ENCODE measurements at places on chromosomes 5 and 9.

- DNase-seq = no peak
Observed at GRCh38 chr9:107404161-107404560, 85.4 kb downstream of the KLF4 start.

GRCh38 chr9:122364783-122365150 is 6.1 kb upstream of the PTGS1 start:
- no peak for DNase-seq

DNA sequence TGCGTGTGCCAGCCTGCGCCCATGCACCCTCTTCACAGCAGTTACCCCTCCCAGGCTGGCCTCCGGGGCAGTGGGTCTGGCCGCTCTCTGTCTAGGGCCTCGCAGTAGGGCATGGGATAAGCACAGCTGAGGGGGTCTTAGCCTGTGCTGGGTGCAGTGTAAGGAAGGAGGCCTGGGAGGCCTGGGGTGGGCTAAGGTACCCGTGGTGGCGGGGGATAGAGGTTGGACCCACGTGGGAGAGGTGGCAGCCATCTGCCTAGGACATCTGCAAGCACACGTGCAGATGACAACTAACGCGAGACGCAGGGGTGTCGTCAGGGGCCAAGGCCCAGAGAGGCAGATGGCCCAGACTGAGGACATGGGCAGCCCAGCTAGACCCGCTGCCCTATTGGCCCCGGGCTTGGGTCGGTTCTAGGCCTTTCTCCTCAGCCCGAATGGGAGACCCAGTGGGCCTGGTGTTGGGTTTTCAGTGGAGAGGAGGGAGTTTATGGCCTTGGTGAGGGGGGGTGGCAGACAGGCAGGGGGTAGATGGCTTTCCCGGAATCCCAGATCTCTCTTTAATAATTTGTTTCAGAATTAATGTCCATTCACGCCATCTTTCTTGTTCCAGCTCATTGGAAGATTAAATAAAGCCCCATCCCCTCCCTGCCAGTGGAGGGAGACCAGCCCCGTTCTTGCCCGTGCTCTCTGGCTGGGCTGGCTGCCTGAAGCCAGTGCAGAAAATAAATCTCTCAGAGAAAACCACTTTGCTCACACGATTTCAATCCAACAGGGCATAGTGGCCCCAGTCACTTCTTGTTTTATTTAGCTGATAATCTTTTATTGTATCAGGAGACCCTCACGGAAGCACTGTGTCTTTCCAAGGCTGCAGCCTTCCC is 154.2 kb downstream of the GAPVD1 start:
- no peak for DNase-seq

DNA sequence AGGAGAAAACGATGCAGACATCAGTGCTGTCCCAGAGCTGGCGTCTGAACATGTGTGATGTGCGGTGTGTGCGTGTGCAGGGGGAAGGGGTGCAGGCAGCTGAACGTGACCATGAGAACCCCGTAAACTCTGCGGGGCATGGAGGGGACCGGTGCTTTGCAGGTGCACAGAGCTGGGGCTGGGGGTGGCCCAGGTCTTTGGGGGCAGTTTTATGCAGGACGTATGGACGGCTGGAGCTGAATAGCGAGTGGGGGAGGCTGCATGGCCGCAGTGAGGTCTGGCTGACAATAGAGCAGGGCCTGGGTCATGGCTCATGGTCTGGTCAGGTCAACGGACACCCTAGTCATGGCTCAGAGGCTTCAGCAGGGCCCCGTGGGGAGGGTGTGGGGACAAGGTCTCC is 3.3 kb upstream of the EXOC3 start:
- no peak for DNase-seq

GRCh38 chr5:138724470-138725146 is 28.6 kb upstream of the CTNNA1 start:
- DNase-seq = no peak

DNA sequence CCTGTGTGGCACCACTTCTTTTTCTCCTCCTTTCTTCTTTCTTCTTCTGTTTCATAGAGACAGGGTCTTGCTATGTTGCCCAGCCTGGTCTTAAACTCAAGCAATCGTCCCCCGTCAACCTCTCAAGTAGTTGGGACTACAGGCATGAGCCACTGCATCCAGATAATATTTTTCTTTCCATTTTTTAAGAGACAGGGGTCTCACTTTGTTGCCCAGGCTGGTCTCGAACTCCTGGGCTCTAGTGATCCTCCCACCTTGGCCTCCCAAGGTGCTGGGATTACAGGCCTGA is 47.4 kb upstream of the IER5L start:
- no peak for DNase-seq

DNA sequence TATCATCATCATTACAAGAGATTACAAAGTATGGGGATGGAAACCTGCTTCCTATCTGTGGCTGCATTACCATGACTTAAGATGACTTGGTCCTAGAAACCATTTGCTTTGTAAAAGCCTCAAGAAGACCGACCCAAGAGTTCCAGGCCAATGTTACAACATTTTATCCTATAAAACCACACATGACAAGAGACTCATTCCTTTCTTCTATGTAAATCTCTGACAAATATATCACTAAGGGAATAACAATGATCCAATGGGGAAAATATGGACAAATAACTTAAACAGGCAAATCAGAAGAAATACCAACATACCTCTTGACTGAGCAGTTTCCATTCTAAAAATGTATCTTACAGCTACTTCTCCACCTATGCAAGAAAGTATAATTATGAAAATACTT is 44.3 kb upstream of the VPS13A start:
- DNase-seq = no peak

- no peak for DNase-seq
Observed at GRCh38 chr9:107484117-107484723, 5.3 kb downstream of the KLF4 start.

DNA sequence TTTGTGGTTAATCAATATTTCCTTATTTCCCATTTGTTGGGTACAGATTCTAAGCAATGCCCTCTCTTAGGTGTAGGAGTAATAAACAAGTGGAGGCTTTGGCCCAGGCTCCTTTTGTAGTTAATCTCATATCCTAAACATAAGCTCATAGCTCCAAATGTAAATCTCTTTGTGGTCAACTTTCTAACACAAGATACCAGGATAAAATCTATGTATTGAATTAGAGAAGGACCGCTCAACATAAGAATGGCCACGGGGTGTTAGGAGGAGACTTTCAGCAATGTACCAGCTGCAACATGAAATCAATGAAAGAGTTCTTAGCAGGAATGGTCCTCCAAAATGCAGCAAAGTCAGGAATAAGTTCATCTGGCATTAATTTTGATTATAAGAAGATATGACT is 334.5 kb upstream of the ITGA1 start:
- no peak for DNase-seq

GRCh38 chr9:70411930-70412831 is 2.3 kb downstream of the KLF9 start:
- DNase-seq = peak; percentile 80

DNA sequence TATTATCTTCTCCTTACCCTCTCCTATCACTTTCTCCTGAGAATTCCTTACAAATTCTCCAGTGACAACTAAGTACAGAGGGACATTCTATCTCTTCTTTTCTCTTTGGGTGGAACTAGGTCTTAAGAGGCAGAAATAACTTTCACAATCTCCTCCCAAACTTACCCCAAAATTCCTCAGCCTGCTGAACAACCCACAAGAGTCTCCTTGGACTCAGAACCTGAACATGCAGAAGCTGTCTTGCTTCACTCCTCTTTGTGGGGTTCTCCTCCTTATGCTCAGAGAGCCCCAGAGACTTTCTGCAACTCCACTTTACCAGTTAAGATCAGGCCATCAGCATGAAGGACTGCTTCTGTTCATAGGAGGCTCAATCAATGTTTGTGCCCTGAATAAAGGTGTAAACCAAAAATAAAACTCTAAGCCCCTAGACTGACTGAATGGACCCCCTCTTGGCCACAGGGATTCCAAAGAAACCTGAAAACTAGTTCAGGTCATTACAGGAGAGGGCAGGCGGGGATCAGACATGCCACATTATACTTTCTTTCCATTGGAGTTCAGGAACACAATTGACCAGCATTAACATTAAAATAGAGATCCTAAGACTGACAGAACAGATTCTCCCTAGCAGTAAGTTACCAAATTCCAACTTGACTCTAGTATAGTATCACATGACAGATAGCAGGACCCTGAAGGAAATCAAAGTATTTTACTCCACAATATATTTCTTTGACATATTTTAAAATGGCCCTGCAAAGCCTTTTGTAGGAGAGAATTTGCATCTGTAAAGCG is 179.7 kb upstream of the FBXL17 start:
- DNase-seq = no peak

- DNase-seq = no peak
Observed at GRCh38 chr5:33330426-33330825, 110.3 kb upstream of the TARS1 start.

GRCh38 chr9:109916316-109916715 is 136.3 kb downstream of the PALM2AKAP2 start:
- DNase-seq = no peak

DNA sequence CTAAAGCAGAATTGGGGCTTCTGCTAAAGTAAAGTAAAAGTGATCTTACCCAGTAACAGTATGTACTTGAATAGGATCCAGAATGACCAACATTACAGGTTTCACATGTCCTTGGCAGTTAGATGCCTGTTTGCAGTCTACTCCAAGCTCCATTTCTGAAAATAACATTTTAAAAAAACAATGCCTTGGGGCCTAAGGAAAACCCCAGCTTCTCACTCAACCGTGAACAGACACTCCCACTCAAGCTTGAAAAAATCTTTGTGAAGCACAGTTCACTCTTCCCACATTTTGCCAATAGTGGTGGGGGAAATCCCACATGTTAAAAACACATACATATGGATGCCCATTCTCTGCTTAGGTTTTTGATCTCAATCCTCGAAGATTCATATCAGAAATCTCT is 304.1 kb downstream of the ARRDC3 start:
- DNase-seq = peak; percentile 63

DNA sequence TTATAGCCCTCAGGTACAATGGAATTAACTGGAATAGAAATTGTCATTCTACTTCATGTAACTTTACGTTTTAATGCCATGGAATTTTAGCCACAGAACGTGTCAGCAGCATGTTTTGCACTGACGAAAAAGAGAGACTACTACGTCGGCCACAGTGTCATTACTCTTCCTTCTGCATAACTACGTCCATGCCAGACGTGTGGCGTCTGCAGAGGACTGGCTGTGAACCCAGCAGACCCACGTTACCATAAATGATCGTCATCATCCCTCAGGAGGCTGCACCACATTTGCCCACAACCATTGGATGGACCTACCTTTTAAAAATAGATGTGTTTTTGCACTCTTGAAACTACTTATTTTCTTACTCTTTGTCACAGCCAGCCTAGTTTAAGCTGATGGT is 63.8 kb upstream of the ATG10 start:
- DNase-seq = no peak

- no peak for DNase-seq
Observed at GRCh38 chr9:70747261-70747718, 332.8 kb upstream of the KLF9 start.

DNA sequence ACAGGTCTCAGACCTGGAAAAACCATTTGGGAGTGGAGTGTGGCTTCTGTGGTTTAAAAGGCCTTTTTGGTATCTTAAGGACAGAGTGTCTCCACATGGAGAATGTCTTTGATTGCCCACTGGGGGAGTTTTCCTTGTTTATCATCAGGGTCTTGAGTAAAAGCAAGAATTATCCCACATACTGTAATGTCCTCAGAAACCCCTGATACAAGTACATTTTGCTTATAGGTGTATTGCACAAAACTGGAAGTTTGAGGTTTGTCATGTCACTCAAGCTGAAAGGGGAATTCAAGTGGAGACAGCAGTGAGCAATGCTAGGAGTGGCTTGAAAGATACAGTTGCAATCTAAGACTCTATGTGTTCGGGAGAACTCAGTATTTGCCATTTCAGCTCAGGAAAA is 62.7 kb upstream of the GRAMD2B start:
- no peak for DNase-seq

DNA sequence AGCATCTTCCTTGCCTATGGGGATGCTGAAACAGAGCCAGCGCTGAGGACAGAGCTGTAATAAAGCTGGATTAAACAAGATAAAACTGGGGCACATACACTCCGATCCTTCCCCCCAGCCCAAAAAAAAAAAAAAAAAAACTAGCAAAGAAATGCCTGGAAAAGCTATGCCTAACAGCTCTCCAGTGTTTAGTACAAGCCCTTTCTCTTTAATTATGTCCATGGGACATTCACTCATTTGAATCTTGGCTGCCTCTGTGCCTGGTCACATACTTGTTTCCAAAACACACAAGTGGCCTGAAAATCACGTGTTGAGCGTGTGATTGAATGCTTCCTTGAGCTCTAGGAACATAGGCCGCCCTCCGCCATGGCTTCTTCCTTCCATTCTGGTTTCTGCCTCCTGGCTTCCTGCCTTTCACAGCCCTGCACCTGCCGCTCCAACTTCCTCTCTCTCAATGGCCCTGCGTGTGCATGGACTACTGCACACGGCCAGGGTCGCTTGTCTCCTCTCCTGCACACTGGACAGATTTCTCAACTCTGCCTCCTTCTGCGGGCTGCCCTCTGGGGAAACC is 111.0 kb upstream of the RETREG1 start:
- DNase-seq = no peak

DNA sequence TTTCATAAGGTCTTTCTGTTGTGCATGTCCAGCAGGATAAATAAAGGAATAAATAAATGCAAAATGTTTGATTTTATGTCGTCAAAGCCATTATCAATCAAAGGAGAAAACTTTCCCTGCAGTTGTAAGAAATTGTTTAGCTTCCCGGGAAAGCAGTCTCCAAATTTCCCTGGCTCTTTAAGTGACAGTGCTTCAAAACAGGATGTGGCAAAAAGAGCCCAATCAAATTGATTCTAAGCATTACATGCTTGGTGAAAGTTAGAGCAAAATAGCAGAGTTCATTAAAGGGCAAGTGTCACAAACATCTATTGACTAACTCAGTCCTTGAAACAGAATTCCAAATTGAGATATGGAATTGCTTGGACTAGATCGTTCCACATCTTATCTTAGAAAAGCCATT is 704.1 kb downstream of the PRELID2 start:
- no peak for DNase-seq

DNA sequence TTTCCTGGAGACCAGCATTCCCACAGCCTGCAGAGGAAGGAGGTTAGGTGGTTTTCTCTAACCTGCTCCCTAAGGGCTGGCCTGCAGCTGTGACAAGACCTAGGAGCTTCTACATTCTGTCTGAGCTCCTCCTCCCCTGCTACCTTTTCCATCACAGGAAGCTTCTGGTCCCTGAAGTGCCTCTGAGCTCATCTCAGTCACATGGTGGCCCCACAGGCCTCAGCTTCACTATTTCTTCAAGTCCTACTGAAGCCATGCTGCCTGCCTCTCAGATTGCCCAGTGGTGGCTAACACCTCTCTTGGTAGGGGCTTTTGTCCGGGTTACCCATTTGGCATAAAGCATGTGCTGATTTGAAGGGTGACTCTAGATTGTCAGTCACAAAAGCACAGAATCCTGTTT is 259.4 kb downstream of the CRB2 start:
- no peak for DNase-seq

GRCh38 chr5:81779125-81779915 is 28.4 kb upstream of the SSBP2 start:
- DNase-seq = no peak
